ENCODE measurements at places on chromosomes 6 and 20.

GRCh38 chr6:6804843-6805615, 216.5 kb downstream of the LY86 start:
- no peak for DNase-seq

DNA sequence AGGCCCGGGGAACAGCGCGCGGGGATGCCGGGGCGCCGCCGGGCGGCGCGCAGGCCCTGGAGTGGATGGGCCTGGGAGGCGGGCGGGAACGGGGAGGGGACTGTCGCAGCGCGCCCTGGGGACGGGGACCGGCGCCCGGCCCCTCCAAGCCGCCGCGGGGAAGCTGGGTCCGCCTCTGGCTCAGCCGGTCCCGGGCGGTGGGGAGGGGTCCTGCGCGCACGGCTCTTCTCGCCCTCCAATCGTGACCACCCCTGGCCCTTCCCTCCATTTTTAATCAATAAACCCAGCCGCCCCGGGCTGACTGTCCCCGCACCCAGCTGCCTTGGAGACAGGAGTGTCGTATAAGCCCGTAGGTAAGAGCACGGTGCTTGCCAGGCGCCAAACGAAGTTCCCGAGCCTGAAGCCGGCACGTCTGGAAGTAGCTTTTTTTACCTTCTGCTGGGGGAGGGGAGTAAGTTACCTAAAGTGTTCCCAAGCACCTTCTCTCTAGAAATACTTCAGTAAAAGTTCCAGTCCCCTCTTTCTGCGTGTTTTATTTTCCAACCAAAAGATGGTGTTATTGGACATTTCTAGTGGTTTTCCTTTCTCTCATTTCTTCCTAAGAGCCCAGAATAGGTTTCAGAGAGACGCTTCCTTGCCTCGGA, 780 bp upstream of the TAF4 start:
- DNase-seq = peak; percentile 56

- no peak for DNase-seq
Observed at GRCh38 chr6:139587469-139587868, 213.0 kb upstream of the CITED2 start.

DNA sequence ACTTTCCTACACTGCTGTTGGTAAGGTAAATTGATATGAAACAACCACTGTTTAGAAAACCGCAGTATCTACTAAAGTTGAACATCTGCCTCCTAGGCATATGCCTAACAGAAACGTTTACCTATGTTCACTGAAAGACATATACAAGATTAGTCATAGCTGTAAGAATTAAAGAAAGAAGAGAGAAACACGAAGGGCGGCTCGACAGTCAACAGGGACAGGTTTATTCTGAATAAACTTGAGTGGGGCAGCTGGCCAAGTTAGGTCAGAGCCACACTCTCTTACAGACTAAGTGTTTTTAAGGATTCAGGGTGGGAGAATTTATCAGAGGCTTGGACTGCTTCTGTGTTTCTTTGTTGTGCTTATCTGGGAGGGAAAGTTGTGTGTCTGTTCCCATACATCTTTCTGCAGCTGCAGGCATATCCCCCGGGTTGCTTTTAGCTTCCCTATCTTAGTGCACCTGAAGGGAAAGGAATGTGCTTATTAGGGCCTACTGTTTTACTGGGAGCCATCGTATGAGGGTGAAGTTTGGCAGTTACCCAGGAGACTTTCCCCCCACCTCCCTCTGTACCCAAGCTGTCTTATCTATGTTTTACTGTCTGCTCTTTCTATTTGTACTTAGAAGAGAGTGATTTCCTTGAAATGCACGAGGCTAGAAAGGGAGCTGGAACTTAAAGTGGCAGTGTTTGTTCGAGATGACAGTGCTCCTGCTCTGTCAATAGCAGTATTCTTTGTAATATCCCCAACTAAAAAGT, 20.4 kb downstream of the PROCR start:
- no peak for DNase-seq

DNA sequence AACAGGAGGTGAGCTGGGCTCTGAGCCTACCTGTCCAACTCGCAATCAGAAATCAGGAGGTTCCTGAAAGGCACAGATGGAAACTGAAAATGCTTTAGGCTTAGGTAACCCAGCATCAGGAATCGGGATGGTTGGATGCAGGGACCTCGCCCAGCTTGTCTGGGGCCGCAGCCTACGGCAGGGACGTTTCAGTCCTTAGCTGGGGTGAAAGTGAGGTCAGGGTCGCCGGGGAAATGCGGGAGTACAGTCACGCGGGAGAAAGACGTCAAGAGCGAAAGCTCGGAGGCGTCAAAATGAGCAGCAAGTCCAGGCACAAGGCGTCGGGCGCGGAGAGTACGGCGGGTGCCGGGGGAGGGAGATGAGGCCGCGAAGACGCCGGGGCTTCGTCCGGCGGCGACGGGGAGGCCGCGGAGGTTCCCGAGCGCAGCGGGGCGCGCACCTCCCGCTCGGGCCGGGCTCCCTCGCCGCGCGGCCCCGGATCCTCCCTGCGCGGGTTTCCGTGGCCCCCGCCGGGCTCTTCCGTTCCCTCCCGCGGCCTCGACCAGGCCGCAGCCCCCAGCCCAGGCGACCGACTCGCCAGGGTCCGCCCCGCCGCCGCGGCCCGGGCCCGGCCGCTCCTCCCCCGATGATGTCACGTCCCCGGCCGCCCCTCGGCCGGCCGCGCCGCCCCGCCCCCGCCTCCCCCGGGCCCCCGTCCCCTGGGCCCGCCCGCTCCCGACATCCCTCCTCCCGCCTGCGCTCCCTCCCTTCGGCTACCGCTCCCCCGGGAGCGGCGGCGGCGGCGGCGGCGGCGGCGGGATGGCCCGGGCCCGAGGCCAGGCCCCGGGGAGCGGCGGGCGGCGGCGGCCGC, at the start of gene EBF4:
EBF4 (plus strand) TSS at position 745 of the 850 bp plus-strand sequence. CDS start 866 bp downstream, outside the sequence.
- DNase-seq = no peak

DNA sequence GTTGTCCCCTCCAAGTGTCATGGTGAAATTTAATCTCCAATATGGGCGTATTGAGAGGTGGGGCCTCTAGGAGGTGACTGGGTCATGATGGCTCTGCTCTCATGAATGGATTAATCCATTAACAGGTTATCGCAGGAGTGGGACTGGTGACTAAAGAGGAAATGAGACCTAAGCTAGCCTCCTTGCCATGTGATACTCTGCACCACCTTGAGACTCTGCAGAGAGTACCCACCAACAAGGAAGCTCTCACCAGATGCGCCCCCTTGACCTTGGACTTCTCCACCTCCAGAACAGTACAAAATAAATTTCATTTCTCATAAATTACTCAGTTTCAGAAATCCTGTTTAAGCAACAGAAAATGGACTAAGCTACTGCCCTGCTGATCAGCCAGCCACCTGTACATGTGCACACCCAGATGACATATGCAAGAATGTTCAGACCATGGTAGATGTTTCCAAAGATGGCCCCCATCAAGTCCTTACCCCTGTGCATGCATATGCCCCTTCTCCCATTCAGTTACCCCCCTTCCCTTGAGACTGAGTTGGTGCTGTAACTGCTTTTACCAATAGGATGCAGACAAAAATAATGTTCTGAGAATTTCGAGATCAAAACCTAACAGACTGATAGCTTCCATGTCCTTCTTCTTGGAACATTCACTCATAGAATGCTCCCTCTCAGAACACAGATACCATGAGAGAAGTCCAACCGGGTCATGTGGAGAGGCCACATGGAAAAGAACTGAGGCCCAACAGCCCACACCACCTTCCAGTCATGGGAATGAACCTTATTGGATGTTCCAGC, 28.4 kb downstream of the MAP3K5 start:
- no peak for DNase-seq

GRCh38 chr6:16769131-16769985, 8.1 kb upstream of the ATXN1 start:
- no peak for DNase-seq

DNA sequence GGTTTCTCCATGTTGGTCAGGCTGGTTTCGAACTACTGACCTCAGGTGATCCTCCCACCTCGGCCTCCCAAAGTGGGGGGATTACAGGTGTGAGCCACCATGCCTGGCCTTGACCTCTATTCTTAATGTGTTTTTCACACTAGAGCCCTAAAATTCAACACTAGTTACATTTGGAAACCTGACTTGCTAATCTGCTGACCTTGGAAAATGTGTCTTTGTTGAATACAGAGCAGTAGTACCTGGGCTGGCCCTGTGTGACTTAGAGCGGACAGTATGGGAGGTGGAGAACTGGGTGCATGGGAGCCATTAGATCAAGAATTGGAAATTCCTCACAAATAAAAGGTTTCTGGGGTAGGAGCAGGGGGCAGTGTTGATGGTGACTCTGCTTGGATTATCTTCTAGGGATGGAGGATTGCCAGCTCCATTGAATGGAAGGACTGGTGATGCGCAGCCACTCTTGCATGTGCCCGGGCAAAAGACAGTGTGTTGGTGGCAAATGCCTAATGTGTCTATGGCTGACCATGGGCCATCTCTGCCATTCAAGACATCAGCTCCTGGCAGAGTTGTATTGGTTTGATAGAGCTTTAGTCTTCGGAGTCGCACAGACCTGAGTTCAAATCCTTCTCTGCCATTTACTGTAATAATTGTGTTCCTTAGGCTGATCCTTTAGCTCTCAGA, 53.4 kb downstream of the RALY start:
- no peak for DNase-seq

DNA sequence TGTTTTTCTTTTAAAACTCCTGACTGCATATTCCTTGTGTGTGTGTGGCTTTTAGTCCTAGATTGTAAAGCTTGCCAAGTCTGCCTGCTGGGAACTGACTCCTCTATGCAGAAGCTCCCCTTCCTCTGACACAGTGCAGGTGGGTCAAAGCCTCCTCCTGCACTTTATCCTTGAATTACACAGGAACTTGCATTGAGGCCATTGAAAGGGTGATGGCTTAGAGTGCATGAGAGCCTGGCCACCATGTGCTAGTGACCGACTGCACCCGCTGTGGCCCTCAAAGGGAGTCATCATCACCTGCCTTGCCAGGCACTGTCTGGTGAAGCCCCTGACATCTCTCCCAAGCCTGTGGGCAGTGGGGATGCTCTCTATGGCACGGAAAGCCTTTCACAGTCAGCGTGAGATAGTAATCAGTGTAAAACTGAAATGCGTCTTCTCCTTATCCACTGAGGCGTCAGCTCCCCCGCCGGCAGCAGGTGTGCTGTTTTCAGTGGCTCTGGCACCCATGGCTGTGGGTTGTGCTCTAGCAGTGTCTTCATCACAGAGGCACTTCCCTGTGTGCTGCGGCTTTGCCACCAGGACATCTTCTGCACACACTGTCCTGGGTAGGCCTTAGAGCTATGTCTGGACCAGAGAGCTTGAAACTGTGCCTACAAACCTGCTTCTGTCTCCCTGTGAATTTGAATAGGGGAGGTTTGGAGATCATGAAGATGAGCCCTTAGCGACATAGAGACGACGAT, 87.9 kb downstream of the THBS2 start:
- DNase-seq = no peak

- DNase-seq = no peak
Observed at GRCh38 chr20:23094927-23095326, 8.8 kb upstream of the CD93 start.

- no peak for DNase-seq
Observed at GRCh38 chr6:127790571-127790970, 110.3 kb downstream of the THEMIS start.

DNA sequence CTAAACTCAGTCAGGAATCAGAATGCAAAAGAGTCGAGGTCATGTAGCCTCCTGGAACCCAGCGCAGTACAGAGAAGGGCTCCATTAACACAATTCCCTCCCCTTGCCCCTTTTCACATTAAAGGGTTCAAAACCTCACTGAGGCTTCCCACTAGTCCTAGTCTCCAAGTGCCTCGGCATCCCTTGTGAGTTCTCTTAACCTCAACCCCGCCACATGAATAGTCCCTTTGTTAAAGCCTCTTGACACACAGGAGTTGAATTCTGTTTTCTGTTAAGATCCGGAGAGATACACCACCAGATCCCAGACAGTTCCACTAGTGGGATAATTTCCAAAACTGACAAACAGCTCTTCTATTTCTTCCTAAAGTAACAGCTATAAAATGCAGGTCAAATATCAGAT, 17.8 kb downstream of the PTPRT start:
- no peak for DNase-seq

- DNase-seq = no peak
Observed at GRCh38 chr6:109027964-109028363, 66.7 kb downstream of the SESN1 start.

GRCh38 chr6:68728159-68728979, 93.3 kb downstream of the ADGRB3 start:
- no peak for DNase-seq

GRCh38 chr6:138004430-138005287, 102.6 kb downstream of the PERP start:
- DNase-seq = no peak

GRCh38 chr6:14228571-14228970, 111.0 kb downstream of the CD83 start:
- no peak for DNase-seq

GRCh38 chr6:126002755-126003679, 16.7 kb downstream of the TRMT11 start:
- no peak for DNase-seq
